ENCODE measurements at places on chromosomes 12 and 14. TPM values are rescaled to one million over a fixed set of nuclear protein-coding genes. Genes with fewer than 3 reads are reported as not detected.

Gene RBM25
- total RNA-seq, result 47.3 TPM

Gene SLCO1C1
- 3.7 TPM for total RNA-seq

Gene GSC
- 0.71 TPM for total RNA-seq

Gene PIP4P1
- total RNA-seq, result 19.5 TPM

Gene VDR
- 0.74 TPM for total RNA-seq

Gene RNASE3
- not detected for total RNA-seq

Gene SYCP3
- not detected for total RNA-seq

Gene NEUROD4
- total RNA-seq, result not detected

Gene TNFRSF1A
- 117 TPM for total RNA-seq

Gene GUCY2C
- not detected for total RNA-seq

Gene GPR84
- total RNA-seq, result 0.55 TPM

Gene LBHD2
- total RNA-seq, result not detected

Gene TMTC2
- 5.2 TPM for total RNA-seq

Gene ARL1
- total RNA-seq, result 116 TPM
